Renal pelvis (tissue), 12 donors: ENCODE measurements at places on chromosomes 1 and 21. TPM values are rescaled to one million over a fixed set of nuclear protein-coding genes. Genes with fewer than 3 reads are reported as not detected.

- no peak for DNase-seq
These were observed 96.9 kb downstream of the DHRS3 start for GRCh38 chr1:12521096-12521495.

The FHAD1 gene
- polyA plus RNA-seq, result 2.9 TPM

DNA sequence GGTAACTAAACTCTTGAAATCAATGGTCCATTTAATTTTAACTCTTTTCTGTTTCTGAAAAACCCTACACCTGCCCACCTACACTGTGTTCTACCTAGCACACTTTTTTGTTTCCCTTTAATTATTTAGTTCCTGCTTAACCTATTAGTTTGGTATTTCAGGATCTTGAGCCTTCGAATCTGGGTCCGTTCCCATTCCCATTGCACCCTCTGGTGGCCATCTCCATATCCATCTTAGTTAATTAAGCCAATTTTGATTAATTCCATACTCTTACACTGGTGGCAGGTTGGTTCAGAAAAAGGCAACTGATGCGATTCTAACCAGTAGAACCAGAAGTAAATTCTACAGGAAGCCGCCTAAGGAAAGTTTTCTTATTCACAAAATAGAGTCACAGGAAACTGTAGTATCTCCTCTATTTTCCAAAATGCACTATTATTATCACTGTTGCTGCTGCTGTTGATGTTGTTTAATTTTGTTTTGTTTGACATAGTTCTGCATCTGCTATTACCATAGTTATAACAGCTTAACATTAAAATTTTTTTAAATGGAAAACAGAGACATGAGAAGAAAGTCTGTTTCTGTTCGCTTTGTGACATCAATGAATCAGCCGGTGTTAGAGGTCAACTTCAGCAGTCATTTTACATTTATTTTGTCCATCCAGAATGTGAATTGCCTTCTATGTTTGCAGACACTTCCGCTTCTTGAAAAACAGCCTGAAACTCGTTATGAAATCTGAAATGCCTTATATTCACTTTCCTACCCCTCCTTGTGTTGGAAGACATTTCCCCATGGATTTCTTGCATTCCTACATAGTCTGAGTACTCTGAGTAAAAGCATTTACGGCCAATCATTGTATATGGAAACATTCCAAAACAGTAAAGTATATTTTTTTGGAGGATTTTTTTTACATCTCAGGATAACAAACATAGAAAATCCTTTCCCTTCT is 115.5 kb upstream of the NCAM2 start:
- peak; percentile 28 for DNase-seq

The LMOD1 gene
- 4.2 TPM for polyA plus RNA-seq

GRCh38 chr1:1752636-1753606 is 25.3 kb downstream of the NADK start:
- DNase-seq, result no peak

The PGLYRP3 gene
- polyA plus RNA-seq, result not detected

- DNase-seq, result no peak
These were observed 398.0 kb downstream of the PTPRU start for GRCh38 chr1:29634324-29634723.
